NCI-H460 (cell line): ENCODE measurements at places on chromosomes 4 and X.
A peak's percentile ranks its signal among the peaks of the same experiment; 100 is the strongest.

DNA sequence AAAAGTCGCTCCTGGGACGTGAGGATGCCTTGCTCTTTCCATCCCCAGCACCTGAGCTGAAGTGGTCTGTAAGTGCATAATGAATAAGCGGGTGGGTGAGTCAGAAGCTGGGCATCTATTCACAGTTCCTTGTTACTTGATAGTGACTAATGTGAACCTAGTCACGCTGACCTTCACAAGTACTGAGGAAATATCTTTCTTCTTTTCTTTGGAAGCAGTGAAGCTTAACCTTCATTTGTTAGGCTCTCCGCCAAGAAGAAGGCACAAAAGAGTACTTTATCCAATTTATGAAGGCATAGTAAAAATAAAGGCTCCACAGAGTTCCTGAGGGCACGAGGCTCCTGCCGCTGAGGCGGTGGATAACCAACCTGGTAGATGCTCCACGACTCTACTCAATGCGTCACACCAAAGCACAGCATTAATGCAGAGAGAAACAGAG is 475.7 kb upstream of the SLIT2 start:
- peak; percentile 88 for DNase-seq

GRCh38 chr4:150402871-150403272 is 179.1 kb upstream of the MAB21L2 start:
- DNase-seq: no peak

DNA sequence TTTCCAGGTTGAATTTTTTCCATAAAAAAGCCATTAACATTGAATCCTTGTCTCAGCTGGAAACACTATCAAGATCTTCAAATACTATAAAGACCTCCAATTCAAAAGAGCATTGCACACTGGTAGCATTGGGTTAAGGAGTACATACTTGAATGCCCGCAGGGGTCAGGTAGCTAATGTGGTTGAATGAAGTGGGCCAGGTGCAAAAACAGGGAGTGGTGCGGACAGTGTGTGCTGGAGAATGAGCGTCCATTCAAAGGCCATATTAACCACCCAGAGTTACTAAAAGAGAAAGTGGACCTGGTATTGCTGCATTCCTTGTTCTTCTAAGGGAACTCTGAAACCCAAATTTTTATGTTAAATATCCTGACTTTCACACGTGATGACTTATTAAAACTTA is 91.6 kb downstream of the NYX start:
- no peak for DNase-seq

DNA sequence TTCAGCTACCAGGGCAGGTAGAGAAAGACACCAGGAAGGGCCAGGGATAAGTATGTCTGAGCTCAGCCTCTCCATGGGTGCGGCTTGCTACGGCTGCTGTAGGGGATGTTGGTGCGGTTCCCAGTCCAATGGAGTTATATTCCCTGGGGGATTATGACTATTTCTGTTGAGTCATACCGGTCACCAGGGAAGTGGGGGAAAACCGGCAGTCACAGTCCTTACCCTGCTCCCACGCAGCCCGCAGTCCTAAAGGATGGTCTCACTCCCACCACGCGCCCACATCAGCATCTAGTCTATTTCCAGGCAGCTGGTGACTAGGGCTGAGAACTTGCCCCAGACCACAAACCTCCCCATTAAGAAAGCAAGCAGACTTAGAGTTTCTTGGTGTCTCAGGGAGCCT is 191.6 kb downstream of the VEGFC start:
- DNase-seq: peak; percentile 11

- no peak for DNase-seq
These were observed 183.6 kb upstream of the NOCT start for GRCh38 chr4:138831948-138832347.

DNA sequence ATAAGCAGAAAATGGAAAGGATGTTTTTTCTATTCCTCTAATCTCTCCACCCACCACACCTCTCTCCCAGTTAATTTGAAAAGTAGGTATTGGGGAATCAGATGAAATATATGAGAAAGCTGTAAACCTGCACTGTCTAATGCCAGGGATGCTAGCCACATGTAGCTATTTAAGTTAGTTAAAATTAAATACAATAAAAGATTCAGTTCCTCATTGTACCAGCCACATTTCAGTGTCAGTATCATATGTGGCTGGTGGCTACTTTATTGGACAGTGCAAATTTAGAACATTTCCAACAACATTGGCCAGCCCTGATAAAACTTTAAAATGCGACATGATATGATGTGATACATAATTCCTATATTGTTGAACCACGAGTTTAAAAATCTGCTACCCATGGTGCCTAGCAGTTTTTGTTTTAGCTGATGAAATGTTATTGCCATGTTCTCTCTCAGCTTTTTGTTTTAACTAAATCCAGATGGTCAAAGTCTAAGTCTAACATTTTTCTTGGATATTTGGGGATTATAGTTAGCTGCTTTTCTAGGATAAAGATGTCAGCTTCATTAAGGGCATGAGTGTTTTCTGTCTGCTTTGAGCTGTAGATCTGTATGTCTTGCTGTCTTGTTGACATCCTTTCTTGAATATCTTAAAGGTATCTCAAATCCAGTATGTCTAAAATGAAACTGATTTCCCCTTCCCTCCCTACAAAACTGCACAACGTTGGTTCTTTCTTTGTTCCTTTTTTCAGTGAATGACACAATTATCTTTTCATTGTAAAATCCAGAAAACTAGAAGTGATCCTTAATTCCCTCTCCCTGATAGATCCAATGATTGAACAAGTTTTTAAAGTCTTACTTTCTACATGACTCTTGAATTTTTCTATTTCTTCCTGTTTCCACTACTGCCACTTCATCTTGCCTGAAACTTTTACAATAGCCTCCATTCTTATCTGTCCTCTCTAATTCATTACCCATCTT is 6.2 kb downstream of the ARFIP1 start:
- no peak for DNase-seq

DNA sequence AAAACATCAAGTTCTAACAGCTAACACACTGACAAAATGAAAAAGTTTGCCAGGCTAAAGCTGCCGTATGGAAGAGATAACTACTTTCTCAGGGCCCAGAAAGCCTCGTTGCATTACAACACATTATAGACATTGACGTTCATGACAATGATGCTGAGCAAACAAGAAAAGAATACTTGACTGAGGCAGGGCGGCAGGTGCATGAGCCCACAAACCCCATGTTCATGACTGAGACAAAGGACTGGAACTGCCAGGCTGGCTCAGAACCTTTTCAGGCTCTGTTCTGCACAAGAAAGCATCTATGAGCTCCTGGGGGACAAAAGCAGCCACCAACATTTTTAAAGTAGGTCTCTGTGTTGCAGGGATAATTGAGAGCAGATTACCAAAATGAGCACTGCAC is 13.6 kb downstream of the TLR6 start:
- DNase-seq: no peak

DNA sequence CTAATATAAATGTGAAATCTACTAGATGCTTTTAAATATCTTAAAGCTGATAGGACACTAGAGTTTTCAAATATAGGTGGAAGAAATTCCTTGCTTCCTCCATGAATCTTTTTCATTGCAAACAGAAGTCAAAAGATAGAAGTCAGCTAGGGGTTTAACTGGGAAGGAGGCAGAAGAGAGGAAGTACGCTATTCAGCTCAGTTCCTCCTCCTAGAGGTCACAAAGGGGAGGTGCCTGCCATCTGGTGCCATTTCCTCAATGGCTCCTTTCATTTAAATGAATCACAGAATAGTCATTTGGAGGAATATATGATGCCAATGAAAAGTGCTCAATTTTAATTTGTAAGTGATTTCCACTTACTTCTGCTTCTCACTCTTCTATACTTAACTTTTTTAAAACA is 8.5 kb downstream of the COL25A1 start:
- DNase-seq: no peak

DNA sequence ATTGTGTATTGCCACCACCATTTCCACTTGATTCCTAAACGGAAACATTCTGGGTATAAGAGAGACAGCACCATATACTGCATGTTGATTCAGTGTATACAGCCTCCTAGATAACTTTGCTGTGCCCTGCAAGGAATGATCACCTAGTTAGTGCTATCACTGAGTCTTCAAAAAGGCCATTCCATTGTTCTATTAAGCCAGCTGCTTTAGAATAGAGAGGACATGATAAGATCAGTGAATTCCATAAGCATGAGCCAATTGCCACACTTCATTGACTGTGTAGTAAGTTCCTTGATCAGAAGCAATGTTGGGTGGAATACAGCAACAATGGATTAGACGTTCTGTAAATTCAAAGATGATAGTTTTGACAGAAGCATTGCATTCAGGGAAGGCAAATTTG is 1047.3 kb downstream of the PCDH18 start:
- no peak for DNase-seq

DNA sequence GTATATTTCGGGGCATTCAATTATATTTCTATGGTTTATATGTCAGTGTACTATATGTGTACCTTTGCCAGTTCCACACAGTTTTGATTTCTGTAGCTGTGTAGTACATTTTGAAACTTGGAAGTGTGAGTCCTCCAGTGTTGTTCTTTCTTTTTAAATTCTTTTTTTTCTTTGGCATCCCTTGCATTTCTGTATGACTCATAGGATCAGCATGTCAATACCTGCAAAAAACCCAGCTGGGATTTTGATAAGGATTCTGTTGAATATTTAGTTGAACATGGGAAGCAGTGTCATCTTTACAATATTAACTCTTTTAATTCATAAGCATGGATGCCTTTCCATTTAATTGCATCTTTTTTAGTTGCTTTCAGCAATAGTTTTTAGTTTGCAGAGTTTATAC is 100.0 kb downstream of the SH3BGRL start:
- DNase-seq: no peak

GRCh38 chr4:31052519-31052918 is 332.4 kb downstream of the PCDH7 start:
- DNase-seq: no peak

DNA sequence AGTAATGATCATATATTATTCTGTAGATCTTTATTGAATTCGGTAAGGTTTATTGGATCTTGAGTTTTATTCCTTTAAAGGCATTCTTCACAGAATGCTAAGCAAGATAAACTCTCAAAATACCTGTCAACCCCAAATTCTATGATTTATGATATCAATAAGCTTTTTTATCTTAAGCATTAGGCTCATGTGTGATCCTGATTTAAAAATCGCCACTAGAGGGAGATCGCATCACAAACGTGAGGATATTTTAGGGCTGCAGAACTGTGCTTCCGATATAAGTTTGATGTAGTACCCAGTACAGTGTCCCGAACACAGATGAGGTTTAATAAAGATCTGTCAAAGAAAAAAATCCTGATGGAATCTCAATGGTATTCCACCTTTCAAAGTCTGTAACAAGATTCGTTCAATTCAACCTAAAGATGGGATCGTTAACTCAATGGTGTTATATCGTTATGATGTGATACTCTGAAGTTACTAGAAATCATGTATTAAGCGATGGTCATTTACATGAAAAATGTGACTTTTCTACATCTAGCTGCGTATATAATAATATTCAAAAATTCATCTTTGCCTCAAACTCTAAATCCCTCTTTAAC is 169.0 kb downstream of the CORIN start:
- DNase-seq: peak; percentile 34

DNA sequence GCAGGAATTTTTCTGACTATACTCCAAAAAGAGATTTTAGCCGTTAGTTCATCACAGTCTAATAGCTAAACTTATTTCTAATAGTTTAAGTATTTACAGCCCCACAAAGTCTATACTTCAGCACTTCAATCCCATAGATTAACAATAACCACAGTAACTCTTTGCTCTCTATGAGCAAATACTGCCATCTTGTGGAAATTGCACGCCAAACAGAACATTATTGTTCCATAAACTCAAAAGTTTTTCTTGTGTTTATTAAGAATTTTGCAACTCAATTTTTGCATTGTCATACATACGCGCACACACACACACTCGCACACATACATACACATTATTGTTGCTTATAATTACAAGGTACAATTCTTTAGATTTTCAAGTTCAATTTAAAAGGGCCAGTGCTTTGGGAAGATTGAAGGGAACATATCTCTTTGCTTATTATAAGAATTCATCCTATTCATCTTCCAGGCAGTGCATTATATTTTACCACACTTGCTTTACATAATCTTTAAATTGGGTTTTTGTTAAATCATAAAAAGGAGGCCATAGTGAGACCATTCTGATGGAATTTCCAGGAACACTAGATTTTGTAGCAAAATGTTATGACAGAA is 63.8 kb upstream of the ATOH1 start:
- peak; percentile 43 for DNase-seq

- no peak for DNase-seq
These were observed 154.2 kb downstream of the AMELX start for GRCh38 chrX:11447418-11447817.

DNA sequence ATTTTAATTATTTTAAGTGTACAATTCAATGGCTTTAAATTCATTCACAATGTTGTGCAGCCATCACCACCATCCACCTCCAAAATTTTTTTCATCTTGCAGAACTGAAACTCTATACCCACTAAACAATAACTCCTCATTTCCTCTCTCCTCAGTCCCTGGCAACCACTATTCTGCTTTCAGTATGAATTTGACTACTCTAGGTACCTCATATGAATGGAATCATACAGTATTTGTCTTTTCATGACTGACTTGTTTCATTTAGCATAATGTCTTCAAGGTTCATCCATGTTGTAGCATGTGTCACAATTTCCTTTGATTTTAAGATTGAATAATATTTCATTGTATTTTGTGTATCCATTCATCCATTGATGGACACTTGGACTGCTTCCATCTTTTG is 46.9 kb downstream of the KIF4A start:
- no peak for DNase-seq

- no peak for DNase-seq
These were observed 298.1 kb upstream of the TRAM1L1 start for GRCh38 chr4:117383468-117383867.

DNA sequence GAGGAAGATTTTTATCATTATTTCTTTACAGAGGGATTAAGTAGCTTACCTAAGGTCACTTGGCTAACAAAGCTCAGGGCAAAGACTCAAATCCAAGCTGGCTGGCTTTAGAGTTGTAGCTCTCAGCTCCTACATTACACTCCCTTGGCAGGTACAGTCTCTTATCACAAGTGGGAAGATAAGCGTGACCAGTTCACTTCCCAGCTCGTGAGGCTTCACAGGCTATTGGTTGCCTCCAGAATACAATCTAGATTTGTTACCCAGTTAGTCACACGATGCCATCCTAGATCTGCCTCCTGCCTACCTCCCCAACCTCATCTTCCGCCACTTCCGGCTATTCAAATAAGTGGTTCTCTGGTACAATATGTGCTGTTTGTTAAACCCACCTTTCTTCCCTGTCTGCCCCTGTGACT is 3.7 kb downstream of the MMRN1 start:
- no peak for DNase-seq

DNA sequence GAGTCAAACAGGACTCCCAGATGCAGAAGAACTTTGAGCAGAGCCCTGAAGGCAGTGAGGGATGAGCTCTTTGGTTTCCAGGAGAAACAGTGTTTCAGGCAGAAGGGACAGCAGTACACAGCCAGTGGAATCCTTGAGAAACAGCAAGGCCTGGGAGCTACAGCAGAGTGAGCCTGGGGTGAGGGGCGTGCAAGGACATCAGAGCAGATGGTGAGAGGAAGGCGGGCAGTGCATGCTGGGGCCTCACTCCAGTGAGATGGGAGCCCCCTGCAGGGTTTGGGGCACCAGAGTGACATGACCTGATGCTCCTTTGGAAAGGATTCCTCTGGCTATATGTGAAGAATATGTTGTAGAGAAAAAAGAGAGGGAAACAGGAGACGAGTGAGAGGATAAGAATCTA is 98.1 kb upstream of the EGFL6 start:
- no peak for DNase-seq
